ENCODE measurements at places on chromosomes 5 and 9.

- no peak overlapping the region for H3K27ac ChIP-seq
- no peaks in the 10 kb centered on the region for H3K27me3 ChIP-seq
- H3K36me3 ChIP-seq: no peaks in the 10 kb centered on the region
- DNase-seq: no peak
These were observed 16.2 kb upstream of the ERAP1 start for GRCh38 chr5:96823900-96824380.

- H3K36me3 ChIP-seq: no peaks in the 10 kb centered on the region
- no peaks in the 10 kb centered on the region for H3K27me3 ChIP-seq
- no peak overlapping the region for H3K4me3 ChIP-seq
These were observed 1226.8 kb upstream of the NUDT12 start for GRCh38 chr5:104789366-104789765.

- no peak overlapping the region for H3K27ac ChIP-seq
- DNase-seq: no peak
- H3K4me3 ChIP-seq: no peak overlapping the region
- no peaks in the 10 kb centered on the region for H3K4me1 ChIP-seq
- no peaks in the 10 kb centered on the region for H3K36me3 ChIP-seq
- H3K27me3 ChIP-seq: no peaks in the 10 kb centered on the region
These were observed 665.7 kb downstream of the DNAH5 start for GRCh38 chr5:13278811-13279210.

- H3K4me3 ChIP-seq: no peak overlapping the region
- no peaks in the 10 kb centered on the region for H3K27me3 ChIP-seq
These were observed 390.4 kb upstream of the IZUMO3 start for GRCh38 chr9:24936117-24936516.
